ENCODE measurements at places on chromosomes 7 and 10.

- no peak for DNase-seq
Measured at GRCh38 chr10:52644373-52645186, 128.0 kb downstream of the MBL2 start.

DNA sequence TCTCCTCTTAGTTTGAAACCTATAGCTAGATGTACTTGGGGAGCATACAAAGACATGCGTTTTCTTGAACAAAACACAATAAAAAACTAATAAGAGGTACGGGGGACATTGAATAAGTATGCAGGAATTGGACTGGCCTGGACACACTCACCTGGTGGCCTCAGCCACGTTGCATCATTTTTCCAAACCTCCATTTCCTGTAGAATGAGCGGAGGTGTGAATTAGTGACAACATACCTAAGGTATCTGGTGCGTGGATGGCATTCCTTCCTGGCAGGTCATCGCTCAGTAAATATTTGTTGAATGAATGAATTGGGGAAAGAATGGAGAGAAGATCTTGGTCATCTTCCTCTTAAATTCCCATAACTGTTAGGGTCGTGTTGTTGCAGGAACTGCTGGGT is 103.2 kb upstream of the CTBP2 start:
- no peak for DNase-seq

DNA sequence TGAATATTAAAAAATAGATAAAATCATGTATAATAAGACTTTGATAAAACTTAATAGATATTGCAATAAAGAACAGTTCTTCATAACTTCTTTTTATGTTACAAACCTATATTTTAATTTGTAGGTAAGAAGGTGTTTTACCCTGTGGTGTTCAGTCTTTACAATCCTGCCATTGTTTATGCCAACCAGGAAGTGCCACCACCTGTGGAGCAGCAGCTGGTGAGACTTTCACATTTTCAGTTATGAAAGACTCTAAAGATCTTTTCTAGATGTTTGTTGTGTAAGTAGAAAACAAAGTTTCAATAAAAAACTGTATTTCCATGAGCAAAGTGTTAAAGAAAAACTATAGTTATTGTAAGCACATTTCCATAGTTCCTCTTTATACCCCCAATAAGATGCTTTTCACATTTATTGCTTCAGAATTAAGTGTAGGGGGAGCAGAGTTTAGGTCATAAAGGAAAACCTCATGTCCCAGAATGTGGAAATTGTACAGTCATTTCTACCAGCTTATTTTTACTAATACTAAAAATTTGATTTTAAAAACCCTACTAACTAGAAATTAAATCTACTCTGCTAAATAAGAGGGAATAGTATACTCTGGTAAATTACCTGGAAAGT is 28.7 kb downstream of the CSGALNACT2 start:
- DNase-seq = no peak

DNA sequence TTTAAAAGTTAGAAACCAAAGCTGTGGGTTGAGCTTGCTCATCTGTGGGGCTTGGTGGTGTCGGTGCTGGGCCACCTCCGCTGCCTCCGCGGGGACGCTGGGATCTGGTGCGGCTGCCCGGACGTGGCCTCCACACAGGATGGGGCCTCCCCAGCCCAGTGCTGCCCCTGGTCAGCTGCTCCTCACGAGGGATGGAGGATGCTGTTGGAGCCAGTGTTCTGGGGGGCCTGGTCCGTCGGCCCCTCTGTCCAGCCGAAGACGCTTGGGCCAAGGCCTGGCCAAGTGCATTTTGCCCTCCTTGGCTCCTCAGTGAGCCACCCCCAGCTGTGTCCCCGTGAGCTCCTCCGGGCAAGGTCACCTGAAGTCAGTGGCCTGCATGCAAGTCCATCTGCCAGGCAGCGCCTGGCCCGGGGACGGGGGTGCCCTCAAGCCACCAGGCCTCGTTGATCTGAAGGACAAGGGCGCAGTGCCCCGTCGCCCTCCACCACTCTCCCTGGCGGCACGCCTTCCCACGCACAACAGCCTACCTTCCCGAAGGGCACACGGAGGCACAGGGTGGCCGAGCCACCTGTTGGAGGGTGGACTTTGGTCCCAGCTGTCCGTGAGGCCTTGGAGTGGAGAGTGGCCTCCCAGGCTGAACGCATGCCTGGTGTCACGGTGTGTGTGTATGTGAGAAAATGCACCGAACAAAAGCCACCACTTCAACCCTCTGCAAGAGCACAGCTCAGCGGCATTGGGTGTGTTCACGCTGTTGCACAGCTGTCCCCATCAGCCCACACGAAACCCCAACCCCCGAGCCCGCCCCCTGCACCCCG is 27.3 kb downstream of the KNDC1 start:
- no peak for DNase-seq

DNA sequence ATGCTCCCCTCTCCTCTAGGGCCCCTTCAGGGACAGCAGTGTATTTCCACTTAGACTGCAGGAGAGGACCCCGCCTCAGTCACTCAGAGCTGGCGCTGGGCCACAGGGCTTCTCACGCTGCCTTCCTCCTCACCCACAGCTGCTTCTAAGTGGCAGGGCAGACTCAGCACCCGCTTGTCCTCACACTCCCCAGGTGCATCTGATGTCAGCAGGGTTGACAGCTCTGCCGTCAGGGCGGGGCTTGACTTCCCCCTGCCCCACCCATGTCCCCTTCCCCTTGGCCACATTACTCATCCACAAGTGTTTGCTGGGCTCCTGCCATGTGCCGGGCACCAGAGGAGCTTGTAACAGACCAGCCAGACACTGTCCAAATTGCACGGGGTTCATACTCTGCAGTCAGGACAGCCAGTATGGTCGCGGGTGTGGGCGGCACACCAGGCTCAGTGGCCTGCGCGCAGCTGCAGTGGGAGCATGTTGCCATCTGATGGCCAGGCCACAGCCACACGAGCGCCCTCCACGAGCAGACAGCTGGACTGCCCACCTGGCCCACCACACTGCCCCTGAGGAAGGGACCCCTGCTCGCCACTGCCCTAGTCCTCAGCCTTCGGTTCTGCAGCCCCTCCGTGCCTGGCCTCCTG is 29.3 kb upstream of the TTYH3 start:
- no peak for DNase-seq

DNA sequence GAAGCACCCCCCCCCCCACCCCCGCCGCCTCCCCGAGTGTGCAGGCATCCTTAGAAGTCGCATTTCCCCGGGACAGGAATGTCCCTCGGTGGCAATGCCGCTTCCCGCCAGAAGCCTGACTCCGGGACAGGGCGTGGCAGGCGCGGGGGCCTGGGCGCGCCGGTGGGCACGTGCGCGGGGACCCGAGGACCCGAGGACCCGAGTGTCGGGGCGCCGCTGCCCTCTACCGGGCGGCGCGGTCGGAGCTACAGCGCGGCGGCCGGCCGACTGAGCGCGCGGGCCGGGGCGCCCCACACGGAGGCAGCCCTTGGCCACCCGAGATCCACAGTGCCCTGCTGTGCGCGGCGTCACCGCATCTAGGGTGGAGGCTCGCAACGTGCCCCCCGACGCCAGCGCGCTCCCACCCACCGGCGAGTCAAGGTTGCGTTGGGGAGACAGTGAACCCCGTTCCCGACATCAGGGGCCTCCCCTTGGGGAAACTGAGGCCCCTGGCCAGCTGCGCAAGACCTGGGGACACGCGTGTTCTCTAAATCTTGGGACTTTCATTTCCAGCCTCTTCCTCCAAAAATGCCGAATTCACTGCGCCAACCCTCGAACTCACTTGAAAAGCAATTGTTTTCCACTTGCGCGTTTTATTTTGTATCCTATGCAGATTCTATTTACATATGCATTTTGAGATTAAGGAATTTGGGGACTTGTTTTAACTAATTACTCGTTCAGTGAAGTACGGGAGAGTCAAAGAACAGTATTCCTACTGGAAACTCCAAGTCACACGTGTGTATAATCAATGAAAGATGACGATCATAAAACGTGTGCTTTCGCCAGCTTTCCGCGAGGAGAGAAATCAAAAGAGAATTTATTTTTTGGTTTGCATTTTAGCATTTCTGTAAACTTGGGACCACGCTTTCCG is 3.1 kb upstream of the CUX1 start:
- DNase-seq = no peak

GRCh38 chr7:120819861-120820260 is 38.1 kb downstream of the TSPAN12 start:
- no peak for DNase-seq

DNA sequence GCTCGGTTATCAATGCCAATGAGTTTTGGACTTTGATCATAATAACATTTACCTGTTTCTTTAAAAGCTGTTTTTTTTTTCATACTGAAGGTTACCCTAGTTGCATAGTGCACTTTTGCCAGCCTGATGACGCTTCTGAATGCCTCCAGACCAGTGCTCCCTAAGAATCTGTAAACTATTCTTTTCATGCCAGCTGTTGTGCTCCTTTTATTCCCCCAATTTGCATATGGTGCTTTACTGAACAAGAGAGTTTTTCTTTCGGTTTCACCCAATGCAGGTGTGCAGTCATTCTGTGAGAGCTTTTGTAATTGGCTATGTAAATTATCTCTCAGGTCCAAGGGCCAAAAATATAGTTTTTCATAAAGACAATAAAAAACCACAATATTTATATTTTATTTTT is 48.1 kb upstream of the GLCCI1 start:
- no peak for DNase-seq

- no peak for DNase-seq
Measured at GRCh38 chr7:40996233-40996677, 706.6 kb downstream of the INHBA start.

DNA sequence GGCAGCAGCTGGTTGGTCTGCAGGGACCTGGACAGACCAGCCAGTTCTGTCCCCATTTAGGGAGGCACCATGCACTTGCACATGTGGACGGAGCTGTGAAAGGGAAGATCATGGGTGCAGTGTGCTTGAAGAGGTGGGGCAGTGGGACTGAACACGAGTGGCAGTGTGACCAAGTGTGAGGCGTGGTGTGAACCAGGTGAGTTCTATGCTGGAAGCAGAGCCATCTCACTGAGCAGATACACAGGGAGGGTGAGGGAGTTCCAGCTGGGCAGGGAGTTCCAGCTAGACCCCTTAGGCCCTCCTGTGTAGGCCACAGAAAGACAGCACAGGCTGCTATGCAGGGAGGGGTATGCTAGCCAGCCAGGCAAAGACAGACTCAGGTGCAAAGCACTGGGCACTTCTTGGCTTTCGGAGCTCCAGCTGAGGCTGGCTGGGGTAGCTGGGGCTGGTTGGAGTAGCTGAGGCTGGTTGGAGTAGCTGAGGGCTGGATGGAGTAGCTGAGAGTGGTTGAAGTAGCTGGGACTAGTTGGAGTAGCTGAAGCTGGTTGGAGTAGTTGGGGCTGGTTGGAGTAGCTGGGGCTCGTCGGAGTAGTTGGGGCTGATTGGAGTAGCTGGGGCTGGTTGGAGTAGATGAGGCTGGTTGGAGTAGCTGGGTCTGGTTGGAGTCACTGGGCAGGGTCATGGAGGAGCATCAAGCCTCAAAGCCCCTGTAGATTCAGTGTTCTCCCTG is 90.9 kb downstream of the HIP1 start:
- no peak for DNase-seq

GRCh38 chr7:136290351-136290750 is 313.2 kb upstream of the MTPN start:
- DNase-seq = no peak

DNA sequence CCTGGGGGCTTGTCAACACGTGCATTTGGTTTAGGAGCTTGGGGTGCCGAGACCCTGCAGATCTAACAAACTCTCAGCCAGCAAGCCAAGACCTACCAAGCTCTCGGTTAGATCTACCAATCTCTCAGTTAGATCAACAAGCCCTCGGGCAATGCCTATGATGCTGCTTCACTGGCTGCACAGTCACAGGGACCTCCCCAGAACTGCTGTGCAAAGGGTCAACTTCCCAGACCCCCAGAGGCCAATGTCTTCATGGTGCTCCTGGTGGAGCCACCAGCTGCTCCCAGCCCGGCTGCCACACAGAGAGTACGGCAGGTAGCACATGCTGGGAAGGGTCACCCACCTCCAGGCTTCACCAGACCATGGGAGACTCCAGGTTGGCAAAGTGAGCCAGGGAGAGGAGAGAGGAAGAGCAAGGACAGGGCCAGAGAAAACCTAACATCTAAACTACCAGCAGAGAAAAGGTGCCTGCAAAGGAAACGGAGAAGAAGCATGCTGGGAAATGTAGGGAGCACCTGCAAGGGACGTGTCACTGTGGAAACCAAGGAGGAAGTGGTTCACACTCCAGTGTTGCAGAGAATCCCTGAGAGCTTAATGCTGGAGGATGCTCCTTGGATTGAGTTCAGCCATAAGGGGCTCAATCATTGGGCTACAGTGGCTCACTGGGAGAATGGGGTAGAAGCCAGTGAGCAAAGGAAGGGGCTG is 51.5 kb upstream of the GDF10 start:
- DNase-seq = no peak

DNA sequence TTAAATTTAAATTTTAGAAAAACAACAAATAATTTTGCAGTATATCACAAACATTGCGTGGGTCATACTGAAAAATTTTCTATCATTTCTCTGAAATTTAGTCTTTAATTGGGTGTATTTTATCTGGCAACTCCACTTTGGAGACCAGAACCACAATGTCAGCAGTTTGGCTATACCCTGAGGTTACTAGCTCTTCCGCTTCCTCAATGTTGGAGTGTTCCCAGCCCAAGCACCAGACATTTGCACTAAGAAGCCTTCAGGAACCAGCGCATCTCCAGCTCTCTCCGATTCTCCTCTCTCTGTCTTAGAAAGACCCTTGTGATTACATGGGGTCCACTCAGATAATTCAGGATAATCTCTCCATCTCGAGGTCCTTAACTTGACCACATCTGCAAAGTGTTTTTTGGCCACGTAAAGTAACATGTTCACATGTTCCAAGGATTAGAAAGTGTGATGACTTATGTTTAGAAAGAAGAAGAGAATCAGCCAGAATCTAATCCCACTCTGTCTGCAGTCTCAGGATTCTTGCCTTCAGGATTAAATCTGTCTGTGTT is 43.1 kb upstream of the ADRB1 start:
- DNase-seq = no peak

GRCh38 chr7:91031757-91032156 is 232.5 kb upstream of the FZD1 start:
- DNase-seq = no peak

DNA sequence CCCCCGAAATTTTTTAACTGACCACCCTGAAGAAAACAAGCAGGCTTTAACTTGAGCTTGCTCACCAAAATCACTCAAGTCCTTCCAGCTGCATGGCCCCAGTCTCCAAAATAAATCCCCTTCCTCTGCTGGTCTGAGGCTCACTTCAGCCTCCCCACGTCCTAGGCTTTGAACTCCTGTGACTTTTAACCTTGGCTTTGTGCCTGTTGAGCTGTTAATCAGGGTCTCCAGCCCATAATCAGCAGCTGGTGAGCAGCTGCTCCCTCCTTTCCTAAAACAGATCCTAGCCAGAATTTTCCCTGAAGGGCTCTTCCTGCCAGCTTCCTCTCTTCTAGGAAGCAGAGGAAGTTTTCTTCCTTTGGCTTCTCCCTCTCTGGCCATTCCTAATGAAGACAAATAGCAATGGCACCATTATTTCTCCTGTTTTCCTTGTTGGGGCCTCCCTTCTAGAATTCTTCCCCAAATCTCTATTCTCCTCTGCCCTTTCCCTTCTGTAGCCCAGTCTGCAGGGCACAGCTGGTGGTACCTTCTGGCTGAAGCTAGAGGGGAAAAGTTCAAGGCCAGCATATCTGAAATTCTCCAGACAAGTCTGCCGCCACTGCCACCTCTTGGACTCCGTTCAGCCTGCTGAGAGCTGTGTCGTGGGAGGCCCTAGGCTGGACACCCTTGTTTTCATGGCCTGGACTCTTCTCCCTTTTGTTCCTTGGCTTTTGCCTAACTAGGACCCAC is 152.1 kb downstream of the NOC3L start:
- DNase-seq = no peak
